Inflammatory macrophage treated with lipopolysaccharide for 1 hour (primary cell): ENCODE measurements at places on chromosomes 7 and 10.

DNA sequence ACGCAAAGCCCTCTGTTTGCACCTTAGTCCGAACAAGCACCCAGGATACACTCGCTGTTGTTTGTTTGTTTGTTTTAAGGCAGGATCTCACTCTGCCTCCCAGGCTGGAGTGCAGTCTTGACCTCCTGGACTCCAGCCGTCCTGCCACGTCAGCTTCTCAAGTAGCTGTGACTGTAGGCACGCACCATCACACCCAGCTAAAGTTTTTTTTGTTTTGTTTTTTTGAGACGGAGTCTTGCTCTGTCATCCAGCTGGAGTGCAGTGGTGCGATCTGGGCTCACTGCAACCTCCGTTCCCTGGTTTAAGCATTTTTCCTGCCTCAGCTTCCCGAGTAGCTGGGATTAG lies 76.8 kb downstream of the CTBP2 start:
- DNase-seq: no peak

- DNase-seq: no peak
Observed at GRCh38 chr7:26190417-26190869, 10.1 kb downstream of the HNRNPA2B1 start.

- DNase-seq: no peak
Observed at GRCh38 chr7:111256391-111256790, 165.5 kb downstream of the LRRN3 start.

- DNase-seq: peak; percentile 98
Observed at GRCh38 chr7:75861636-75862035, 17.2 kb upstream of the RHBDD2 start.

GRCh38 chr7:2720024-2720423 lies 32.0 kb downstream of the AMZ1 start:
- no peak for DNase-seq

GRCh38 chr10:43128958-43129706 lies 9.1 kb upstream of the CSGALNACT2 start:
- peak; percentile 84 for DNase-seq
